Suprapubic skin (tissue), 4 donors: ENCODE measurements at places on chromosomes 5 and 9.

DNA sequence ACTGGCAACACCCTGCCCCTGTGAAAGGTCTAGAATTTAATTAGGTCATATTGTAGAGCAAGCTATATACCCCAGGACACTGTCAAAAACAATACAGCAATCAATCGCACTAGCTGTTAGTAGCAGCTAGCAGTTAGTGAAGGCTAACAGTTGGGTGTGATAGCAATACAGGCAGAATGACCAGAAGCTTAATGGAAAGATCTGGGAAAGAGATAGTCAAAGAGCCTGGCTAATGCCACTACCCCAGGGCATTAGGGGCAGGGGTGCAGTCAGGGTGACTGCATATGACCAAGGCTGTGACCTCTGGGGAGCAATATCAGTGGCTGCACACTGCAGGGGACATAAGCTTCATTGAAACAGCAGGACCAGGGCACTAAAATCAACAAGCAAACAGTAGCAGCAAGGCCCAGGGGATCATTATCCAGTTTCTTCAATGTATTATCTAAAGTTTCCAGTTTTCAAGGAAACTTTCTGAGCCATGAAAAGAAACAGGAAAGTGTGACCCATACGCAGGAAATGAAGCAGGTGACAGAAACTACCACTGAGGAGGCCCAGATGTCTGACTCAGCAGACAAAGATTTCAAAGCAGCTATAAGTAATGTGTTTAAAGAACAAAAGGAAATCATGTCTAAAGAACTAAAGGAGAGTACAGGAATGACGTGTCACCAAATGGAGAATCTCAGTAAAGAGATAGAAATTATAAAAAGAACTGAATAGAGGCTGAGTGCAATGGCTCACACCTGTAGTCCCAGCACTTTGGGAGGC lies 82.4 kb downstream of the ZNF354C start:
- no peak for DNase-seq

- no peak for DNase-seq
These were observed 1.2 kb upstream of the SQSTM1 start for GRCh38 chr5:179819296-179820126.

DNA sequence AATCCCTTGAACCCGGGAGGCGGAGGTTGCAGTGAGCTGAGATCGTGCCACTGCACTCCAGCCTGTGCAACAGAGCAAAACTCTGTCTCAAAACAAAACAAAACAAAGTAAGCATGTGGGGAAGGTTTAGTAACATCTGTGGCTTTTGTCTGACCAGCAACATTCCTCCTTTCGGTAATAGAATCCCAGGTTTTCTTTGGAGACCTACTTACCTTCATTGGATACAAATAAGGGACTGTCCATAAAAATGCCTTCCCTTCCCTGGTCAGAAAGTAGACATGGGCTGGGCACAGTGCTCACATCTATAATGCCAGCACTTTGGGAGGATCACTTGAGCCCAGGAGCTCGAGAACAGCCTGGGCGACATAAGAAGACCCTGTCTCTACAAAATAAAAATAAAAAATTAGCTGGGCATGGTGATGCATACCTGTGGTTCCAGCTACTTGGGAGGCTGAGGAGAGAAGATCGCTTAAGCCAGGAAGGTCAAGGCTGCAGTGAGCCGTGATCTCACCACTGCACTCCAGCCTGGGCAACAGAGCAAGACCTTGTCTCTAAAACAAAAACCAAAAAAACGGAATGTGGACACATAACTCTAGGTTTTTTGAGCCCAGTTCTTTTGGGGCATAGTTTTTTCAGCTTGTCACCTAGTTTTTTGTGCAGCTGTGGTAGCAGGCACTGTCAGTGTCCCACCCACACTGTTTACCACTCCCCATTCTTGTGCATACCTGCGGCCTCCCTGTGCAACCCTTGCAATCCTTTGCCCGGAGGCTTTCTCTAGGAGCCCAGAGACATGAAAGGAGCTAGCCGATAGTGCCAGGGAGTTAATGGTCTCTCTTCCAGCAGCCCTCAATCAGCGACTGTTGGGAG lies 9.0 kb upstream of the SPINK4 start:
- peak; percentile 43 for DNase-seq

- DNase-seq = no peak
These were observed 428.7 kb downstream of the GABRG2 start for GRCh38 chr5:162496100-162496808.

DNA sequence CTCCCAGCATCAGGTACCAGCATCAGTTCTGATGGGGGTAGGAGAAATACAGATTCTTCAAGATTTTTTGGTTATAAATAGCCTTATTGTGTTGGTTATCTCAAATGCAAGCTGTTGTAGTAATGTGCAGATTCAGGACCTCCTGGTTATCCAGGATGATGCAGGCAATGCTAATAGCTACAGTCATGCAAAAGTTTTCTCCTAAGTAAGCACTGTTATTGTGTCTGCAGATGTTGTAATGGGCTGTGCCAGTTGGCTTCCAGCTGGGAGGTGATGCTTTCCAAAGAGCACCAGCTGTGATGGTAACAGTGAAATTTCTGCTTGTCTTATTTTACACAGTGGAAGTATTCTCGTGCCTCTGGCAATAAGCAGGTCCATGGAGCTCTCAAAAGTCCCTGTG lies 719.2 kb upstream of the CTNND2 start:
- DNase-seq = no peak

- no peak for DNase-seq
These were observed 654.7 kb downstream of the LRRC70 start for GRCh38 chr5:63233361-63233760.

- DNase-seq = no peak
These were observed 163.7 kb upstream of the ELL2 start for GRCh38 chr5:96125231-96125891.

DNA sequence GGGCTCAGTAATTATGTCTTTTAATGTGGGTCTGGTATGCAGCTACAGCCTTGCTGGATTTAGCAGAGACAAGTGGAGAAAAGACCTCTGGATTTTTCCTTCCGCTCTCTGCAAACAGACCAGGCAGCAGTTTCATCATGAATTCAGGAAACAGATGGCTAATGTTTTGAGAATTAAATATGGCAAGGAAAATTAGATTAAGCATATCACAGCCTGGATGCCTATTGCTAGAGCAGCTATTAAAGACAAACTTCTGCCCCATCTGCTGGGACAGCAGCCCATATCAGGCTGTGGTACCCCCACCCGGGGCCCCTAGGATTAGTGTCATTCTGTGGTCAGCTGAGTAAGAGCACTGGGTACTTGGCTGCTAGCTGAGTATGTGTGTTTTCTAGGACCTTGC lies 6.2 kb downstream of the SKP2 start:
- DNase-seq = no peak

DNA sequence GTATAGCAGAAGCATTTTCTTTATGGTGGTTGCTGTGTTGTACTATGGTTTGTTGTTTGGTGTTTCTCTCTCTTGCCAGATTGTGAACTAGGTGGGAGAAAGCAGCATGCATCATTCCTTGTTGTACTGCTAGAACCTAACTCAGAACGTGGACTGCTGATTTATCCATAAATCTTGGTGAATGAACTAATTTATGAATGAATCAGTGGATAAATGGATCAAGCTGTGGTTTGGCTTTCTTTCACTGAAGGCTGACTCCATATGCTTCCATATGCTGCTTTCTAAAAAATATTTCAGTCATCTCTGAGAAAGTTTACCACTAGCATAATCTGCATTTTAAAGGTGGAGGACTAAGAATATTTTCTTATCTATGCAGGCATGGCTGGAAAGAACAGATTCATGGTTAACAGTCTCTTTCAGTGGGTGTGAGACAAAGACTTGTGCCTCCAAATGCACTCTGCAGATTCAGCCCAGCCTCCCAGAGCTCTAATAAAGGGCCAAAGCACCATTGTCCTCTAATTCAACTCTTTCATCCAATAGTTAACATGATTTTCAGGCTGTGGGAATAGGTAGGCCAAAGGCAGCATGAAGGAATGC lies 237.7 kb downstream of the SH3GL2 start:
- DNase-seq = no peak

GRCh38 chr9:93192721-93193387 lies 8.9 kb downstream of the WNK2 start:
- no peak for DNase-seq

- peak; percentile 83 for DNase-seq
These were observed 29.1 kb upstream of the DUSP1 start for GRCh38 chr5:172800088-172800551.

GRCh38 chr9:128078504-128079434 lies 10.7 kb downstream of the SLC25A25 start:
- DNase-seq = no peak

- DNase-seq = no peak
These were observed 45.2 kb upstream of the ANKRD31 start for GRCh38 chr5:75281716-75282465.

DNA sequence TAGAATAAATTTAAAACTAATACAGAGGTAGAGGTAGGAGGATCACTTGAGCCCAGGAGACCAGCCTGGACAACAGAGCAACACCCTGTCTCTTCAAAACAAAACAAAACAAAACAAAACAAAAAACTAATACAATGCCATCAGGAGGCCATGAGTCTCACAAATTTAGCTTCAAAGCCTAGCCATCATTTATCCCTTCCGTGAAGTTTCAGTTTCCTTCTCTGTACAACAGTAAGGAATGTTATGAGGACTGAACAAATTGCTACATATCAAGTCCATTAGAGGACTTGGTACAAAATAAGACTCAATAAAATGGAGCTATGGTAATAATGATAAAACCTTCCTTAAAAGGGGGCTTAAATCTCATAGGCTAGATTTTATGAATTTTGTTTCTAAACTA lies 60.8 kb downstream of the MAPKAP1 start:
- no peak for DNase-seq

DNA sequence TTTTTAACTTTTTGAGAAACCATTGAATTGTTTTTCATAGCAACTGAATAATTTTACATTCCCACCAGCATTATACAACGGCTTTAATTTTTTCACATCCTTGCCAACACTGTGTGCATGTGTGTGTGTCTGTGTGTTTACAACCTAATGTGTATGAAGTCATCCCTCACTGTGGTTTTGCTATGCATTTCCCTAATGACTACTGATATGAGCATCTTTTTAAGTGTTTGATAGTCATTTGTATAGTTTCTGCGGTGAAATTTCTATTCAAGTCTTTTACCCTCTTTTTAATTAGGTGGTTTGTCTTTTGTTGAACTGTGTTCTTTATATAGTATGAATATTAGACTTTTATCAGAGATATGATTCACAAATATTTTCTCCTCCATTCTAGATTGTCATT lies 263.1 kb upstream of the COX7C start:
- no peak for DNase-seq

DNA sequence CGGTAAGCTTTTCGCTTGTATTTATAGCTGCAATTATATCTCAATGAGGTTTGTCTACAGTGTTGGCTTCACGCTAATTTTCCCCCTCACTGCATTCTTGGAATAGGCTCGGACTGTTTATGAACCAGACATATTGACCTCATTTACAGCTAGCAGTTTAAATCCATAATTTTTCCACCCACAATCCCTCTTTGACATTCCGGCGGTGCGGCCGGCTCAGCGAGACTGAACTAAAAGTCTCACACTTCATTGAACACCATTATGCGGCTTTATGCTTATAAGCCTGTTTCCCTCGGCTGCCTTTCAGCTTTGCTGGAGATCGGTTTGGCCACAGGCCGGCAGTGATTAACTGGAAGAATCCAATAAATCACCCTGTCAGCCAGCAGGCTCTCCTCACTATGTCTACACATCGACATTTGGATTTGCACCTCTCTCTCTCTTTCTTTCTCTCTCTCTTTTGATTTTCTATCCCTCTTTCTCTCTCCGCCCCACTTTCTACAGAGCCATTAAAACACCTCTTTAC lies 315.0 kb upstream of the TLE4 start:
- no peak for DNase-seq

GRCh38 chr9:137924761-137925369 lies 47.3 kb downstream of the CACNA1B start:
- DNase-seq = no peak

- no peak for DNase-seq
These were observed 2.5 kb downstream of the TMEM252 start for GRCh38 chr9:68538200-68538599.

DNA sequence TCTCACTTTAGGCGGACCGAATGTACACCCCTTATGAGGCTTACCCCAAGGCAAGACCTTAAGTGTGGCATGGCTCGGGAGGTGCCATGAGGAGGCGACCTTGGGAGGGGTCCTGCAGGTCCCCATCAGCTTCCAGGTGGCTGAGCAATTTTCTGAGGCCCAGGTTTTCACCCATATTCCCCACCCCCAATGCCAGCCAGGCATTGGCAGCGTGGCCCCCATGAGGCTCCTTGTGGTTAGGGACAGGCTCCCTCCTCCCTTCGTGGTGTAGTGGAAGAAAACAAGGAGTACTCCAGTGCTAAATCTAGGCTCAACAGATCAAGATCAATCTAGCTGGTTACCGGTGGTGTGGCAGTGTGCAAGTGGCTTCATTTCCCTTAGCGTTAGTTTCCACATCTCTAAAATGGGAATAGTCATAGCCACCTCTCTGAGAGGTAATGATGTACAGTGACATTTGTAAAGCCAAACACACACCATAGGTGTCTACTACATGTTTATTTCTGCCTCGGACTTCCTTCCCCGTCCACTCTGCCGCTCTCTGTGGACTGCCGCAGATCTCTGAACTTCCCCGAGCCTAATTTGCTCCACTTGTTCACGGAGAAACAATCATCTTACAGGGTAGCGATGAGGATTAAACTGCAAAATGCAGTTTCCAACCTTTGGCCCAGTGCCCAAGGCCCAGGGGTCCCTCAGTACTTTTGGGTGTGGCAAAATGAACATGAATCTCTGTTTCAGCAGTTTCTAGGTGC lies 8.4 kb downstream of the LHX2 start:
- DNase-seq = no peak

GRCh38 chr9:90979138-90979551 lies 177.5 kb downstream of the SYK start:
- DNase-seq = no peak

- no peak for DNase-seq
These were observed 32.3 kb upstream of the EQTN start for GRCh38 chr9:27329291-27329690.

DNA sequence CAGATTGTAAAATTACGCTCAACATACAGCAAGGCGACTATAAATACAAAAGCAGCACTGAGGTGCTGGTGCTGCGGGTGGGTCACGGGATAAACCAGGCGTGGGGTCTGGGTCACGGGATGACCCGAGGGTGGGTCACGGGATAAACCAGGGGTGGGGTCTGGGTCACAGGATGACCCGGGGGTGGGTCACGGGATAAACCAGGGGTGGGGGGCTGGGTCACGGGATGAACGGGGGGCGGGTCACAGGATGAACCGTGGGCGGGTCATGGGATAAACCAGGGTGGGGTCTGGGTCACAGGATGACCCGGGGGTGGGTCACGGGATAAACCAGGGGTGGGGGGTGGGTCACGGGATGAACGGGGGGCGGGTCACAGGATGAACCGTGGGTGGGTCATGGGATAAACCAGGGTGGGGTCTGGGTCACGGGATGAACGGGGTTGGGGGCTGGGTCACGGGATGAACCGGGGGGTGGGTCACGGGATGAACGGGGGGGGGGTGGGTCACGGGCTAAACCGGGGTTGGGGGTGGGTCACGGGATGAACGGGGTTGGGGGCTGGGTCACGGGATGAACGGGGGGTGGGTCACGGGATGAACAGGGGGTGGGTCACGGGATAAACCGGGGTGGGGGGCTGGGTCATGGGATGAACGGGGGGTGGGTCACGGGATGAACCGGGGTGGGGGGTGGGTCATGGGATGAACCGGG lies 30.2 kb upstream of the SLC9A3 start:
- DNase-seq = peak; percentile 36

- DNase-seq = no peak
These were observed 133.9 kb downstream of the JAKMIP2 start for GRCh38 chr5:147648597-147648996.
